ENCODE measurements at places on chromosomes 6 and 20.

GRCh38 chr20:18055261-18055660 is 2.5 kb downstream of the OVOL2 start:
- DNase-seq: no peak

DNA sequence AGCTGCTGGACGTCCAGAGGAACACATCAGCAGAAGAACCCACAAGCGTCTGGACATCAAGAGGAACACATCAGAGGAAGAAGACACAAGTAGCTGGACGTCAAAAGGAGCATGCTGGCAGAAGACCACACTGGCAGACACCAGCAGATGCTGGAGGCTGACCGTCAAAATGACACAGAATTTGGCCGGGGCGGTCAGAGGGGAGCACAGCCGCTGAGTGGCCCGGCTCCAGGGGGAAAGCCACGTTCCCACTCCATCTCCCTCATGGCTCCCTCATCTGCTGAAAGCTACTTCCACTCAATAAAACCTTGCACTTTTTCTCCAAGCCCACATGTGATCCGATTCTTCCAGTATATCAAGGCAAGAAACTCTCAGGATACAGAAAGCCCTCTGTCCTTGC is 283.6 kb downstream of the PTPRT start:
- no peak for DNase-seq

- DNase-seq: no peak
These were observed 266.5 kb upstream of the RIMS1 start for GRCh38 chr6:71619836-71620235.

- no peak for DNase-seq
These were observed 181.8 kb downstream of the SASH1 start for GRCh38 chr6:148524471-148524882.

- DNase-seq: no peak
These were observed 89.9 kb downstream of the PLCB1 start for GRCh38 chr20:8221887-8222419.

- no peak for DNase-seq
These were observed 96.9 kb downstream of the PRSS35 start for GRCh38 chr6:83609248-83609647.

DNA sequence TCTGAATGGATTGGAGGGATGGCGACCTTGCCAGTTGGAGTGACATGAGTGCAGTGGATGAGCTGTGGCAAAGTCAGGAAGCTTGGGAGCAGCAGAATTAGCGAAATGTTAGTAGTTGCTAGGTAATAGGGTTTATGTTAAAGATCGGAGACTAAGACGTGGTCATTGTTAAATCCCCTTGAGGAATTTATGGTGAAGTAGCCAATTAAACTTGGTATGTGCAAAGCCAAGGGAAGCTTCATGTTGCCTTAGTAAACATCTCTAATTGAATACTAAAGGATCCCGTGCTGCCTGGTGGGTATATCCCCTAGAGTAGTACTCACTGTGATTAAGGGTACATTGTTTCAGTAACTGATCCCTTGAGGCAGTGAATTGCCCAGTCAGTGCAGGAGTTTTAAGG is 106.0 kb downstream of the PRIM2 start:
- DNase-seq: no peak

GRCh38 chr6:64696053-64696452 is 1011.0 kb downstream of the EYS start:
- no peak for DNase-seq

DNA sequence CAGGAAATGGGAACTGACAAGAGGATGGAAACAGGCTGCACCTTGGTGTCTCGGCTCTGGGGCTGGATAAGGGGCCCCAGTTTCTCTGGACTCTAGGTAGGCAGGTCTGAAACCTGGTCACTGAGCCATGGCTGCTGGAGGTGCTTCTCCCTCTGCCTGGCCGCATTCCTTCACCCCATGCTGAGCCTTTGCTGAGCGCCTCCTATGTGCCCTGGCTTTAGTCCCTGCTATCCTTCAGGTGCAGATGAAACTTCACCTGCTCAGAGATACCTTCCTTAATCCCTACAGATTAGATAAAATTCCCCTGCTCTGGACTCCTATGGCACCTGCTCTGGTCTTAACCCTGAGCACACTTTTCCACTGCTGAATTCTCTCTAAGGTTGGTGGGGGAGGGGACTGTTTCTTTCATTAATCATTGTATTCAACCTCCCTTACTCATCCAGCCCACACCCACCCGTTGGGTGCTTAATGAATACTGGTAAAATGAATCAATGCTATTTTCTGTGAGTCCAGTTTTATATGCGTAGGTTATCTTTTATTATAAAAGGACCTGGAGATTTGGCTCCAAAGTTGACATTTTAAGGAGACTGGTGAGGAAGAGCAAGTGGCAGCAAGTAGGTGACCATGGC is 19.3 kb downstream of the MYLK4 start:
- DNase-seq: no peak

GRCh38 chr6:118886641-118887040 is 7.3 kb upstream of the ASF1A start:
- no peak for DNase-seq

DNA sequence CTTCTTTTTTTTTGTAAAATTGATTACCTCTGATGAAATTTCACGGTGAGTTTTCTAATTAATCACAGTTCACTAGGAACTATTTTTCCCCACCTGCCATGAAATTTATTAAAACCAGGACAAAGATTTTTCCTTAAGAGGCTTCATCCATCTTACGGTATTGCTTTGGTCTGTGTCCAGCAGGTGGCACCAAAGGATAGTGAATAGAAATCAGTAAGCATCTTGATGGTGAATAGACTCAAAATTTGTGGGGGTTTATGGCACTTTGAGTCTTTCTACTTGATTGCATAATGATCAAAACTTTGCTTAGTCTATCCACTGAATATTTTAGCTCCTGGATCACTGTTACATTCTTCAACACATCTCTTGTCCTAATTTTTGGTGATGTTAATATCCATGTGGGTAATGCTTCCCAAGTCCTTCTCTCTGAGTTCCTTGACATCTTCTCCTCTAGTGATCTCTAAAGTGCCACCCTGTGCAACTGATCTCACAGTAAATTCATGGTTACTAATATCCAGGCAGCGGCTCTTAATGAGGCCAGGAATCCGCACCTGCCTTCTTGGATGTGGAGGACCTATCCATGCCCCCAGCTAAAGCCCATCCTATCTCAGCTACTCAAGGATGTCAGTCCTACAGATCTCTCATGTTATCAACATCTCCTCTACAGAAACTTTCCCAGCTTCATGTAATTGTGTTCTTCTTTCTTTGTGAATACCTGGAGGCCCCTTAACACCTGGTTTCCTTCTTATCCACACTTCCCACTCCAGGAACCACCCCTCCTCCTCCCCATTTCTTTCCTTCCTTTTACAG is 54.5 kb downstream of the STMND1 start:
- DNase-seq: peak; percentile 72

GRCh38 chr6:120378582-120379220 is 955.6 kb downstream of the TBC1D32 start:
- peak; percentile 18 for DNase-seq

DNA sequence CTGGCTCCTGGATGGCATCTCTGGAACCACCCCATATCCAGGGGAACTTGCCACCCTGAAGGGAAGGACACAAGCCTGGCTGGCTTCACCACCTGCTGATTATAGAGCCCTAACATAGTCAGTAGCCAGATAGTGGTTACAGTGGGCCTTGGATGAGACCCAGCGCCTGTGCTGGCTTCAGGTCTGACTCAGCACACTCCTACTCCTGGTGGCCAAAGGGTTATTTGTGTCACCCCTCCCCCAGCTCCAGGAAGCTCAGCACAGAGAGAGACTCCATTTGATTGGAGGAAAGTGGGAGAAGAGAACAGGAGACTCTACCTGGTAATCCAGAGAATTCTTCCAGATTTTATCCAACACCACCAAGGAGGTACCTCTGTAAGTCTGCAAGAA is 12.8 kb downstream of the SNX14 start:
- no peak for DNase-seq

- peak; percentile 94 for DNase-seq
These were observed 23.1 kb upstream of the FBXO9 start for GRCh38 chr6:53042112-53042511.

- DNase-seq: no peak
These were observed 440.1 kb downstream of the PREX1 start for GRCh38 chr20:48387675-48388074.

- DNase-seq: no peak
These were observed 188.4 kb downstream of the JARID2 start for GRCh38 chr6:15434263-15434662.

DNA sequence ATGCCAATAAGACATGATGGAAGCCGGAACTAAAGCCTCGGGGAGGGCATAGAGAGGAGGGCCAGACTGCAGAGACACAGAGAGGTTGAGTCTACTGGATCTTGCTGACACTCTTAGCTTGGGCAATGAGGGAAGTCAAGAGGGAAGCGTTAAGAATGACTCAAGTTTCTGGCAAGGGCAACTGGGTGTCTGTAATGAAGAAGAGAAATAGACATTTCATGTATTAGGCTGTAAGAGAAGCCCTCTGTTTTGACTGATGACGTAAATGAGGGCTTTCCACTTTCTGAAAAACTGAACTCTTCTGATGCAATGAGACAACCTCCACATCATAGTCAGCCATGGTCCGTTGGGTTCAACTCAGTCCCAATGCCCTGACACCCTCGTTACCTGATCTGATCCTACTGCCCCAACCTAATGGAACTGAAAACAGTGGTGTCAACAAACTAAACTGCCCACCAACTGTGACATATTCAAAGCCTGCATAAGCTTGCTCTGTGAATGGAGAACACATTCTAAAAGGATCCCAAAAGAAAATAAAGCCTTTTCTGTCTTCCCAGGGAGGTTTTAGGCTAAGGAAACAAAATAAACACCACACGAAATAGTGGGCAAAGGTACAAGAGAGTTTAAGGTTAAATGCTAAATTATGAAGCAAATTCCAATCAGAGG is 45.8 kb upstream of the PNRC1 start:
- peak; percentile 47 for DNase-seq

GRCh38 chr6:150514806-150515380 is 84.8 kb upstream of the PLEKHG1 start:
- no peak for DNase-seq

- no peak for DNase-seq
These were observed 55.8 kb downstream of the FGD2 start for GRCh38 chr6:37061157-37061804.

GRCh38 chr6:98787435-98787834 is 46.9 kb upstream of the POU3F2 start:
- no peak for DNase-seq

DNA sequence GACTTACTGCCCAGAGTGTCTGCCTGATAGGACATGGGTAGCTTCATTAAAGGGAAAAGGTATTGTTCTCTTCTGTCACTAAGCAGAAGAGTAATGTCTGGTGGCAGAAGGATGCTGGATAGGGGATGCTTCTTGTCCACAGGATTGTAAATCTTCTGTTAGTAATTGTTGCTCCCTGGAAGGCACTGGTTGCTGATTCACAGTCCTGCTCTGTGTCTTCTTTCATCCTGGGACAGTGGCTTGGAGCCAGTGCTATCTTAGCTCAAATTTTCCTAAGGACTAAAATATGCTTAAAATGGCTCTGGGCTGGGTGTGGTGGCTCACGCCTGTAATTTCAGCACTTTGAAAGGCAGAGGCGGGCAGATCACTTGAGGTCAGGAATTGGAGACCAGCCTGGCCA is 48.0 kb downstream of the SYTL3 start:
- DNase-seq: no peak

- DNase-seq: no peak
These were observed 87.6 kb downstream of the SMOC2 start for GRCh38 chr6:168528474-168529095.

DNA sequence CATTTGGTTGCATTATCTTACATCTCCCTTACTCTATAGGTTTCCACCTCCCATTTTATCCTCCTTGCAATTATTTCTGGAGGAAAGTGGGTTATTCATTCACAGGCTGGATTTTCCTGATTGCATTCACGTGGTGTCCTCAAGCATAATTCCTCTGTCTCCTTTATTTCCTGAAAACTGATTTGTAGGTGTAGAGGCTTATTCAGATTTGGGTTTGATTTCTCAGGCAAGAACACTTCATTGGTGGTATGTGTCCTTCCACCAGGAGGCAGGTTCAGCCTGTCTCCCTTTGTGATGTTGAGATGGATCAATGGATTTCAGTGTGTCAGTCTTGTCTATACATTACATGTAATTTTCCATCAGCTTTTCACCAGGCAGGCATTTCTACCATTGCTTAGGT is 17.3 kb downstream of the DNPH1 start:
- DNase-seq: no peak

Data from fibroblast of skin of left quadriceps (primary cell).